ENCODE measurements at places on chromosomes 6 and 20.

GRCh38 chr6:16849280-16849987 lies 88.2 kb upstream of the ATXN1 start:
- DNase-seq: no peak

DNA sequence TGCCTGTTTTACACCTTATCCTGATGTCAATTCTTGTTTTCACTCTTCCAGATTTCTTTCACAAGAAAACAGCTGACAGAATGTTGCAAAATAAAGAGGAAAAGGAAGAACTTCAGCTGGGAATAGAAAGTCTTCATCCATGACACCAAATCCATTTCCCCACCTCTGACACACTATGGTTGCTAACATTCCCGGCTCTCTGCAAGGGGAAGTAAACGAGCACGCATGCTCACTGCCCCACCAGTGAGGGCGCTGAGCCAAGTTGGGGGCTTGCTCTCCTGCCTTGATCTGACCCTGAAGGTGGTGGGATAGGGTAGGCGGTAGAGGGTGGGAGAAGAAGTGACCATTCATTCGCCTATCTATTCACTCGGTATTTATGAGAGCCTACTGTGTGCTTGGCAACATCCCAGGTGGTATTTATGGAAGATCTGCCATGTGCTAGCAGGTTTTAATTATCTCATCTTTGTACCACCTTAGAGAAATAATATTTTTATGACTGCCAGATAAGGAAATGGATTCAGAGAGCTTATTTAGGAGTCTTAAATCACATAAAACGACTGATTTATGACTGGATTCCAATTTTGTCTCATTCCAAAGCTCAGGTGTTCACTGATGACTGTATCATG lies 206.2 kb downstream of the FOXC1 start:
- DNase-seq: no peak

DNA sequence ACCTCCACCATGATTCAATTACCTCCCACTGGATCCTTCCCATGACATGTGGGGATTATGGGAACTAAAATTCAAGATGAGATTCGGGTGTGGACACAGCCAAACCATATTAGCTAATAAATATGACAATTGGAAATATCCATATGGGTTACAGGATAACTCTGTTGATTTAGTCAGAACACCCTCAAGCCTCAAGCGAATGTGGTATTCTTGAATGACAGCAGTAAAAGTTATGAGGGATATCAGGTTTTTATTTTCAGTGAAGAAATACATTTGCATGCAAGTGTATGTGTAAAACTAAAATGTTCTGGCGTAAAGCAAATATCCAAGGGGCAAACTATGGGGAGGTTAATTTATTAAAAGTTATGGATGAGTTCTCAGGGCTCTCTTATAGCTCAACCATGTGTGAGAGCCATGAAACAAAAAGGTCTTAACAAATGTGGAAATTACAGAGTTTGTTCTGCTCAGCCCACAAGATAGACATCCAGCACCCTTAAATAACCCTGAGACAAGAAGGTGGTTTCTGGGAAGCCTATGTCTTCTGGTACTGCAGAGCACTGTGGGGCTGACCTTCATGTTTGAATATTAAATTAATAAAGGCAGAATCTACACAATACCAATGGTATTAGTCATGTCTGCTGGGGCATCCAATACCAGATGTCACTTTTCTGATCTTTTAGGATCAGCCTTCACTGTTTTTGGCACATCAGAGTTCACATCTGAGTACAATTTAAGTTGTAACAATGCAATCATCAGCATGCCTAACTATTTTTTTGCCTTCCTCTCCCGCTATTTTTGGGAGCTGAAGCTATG lies 370.5 kb upstream of the RSPO3 start:
- no peak for DNase-seq

DNA sequence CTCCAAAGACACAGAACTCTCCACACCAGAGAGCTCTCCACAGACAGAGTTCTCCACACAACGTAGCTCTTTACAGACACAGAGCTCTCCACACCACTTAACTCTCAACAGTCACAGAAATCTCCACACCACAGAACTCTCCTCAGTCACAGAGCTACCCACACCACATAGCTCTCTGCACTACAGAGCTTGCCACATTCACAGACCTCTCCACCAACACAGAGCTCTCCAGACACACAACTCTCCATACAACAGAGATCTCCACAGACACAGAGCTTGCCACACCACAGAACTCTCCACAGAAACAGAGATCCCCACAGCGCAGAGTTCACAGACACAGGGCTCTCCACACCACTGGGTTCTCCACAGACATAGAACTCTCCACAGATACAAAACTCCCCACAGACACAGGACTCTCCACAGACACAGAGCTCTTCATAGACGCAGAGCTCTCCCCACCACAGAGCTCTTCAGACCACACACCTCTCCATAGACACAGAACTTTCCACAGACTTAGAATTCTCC lies 52.5 kb downstream of the ERMARD start:
- no peak for DNase-seq

- DNase-seq: no peak
Observed at GRCh38 chr6:148819852-148820251, 73.0 kb downstream of the UST start.

DNA sequence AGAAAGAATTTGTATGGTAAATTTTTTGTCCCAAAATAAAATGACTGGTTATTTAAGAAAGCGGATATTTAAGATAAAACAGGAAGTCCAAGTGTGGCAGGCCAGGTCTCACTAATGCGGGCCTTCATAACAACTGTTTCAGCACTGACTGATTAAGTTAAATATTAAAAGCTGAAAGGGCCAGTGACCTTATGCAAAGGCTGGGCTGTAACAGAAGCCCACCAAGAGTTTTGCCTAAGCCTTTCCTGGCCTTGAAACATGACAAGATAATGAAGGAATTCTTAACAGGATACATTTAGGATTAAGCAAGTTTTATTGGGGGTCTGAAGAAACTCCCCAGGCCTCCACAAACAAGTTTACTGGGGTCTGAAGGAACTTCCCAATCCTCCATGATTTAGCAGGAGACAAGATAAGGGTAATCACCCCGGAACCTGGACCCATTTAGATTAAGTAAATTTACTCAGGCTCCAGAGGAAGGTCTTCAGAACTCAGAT lies 36.3 kb downstream of the ZNF133 start:
- no peak for DNase-seq

- DNase-seq: no peak
Observed at GRCh38 chr20:47805951-47806350, 20.7 kb upstream of the SULF2 start.

DNA sequence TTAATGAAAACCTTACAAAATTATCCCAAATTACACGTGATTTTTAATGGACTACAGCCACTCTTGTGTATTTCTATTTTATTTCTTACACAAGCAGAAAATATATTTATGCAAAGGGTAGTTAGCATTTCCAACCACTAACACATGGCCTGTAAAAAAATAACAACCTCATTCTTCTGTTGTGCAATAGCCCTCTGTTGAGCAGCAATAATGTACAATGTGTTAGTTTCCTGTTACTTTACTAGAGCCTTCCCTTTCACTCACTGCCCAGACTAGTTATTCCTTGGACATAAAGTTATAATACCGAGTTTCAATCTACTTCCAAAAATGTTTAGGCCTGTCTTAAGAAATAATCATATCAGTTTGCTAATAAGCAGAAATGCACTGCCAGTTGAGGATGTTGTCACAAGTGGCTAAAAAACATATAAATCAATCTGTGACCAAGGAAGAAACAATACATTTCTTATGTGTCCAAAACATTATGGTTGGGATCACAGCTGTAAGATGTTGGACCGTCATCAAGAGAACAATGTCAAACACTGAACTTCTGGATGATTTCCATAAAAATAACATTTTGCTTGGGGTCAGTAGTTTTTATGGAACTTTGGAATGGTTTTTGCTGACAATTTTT lies 73.6 kb upstream of the RNF146 start:
- no peak for DNase-seq

- no peak for DNase-seq
Observed at GRCh38 chr20:5825130-5825719, 75.0 kb downstream of the SHLD1 start.

DNA sequence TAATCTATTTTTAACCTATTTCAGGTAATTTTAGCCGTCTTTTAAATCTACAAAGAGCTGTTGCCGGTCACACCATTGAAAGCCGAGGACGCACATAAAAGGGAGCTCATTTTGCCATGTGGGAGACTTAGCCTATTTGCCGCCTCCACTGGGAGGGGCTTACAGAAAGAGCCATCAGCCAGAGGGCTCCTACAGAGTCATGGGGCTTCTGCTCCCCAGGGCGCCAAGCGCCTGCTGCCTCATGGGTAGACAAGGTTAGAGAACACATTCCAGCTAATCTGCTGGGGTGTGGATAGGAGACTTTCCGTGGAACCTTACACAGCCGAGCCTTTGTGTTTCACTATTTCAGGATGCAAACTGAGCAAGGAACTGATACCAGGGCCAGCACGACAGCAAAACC lies 12.6 kb downstream of the PCMTD2 start:
- no peak for DNase-seq

DNA sequence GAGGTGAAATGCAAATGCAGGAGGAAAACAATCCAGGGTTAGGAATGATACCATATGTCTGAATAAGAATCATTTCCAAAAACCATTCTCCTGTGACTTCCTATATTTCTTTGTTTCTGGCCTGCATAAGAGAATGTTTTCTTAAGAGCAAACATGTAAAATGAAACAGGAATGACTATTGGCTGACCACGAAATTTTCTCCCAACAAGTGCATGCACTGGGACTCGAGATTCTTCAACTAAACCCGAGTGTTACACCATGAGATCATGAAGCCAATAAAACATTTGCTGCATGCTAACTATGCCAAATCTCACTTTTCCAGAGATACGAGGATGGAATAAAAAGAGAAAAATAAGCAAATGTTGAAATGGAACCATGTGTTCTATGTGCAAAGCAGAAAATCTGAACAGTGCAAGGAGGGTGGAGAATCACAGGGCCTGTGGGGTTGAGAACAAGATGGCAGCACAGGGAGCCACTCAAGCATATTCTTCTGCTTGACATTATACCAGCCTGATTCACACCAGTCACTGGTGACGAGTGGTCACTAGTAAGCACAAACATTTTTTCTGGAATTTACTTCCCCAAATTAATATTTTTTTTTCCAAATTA lies 212.2 kb upstream of the FOXA2 start:
- no peak for DNase-seq

DNA sequence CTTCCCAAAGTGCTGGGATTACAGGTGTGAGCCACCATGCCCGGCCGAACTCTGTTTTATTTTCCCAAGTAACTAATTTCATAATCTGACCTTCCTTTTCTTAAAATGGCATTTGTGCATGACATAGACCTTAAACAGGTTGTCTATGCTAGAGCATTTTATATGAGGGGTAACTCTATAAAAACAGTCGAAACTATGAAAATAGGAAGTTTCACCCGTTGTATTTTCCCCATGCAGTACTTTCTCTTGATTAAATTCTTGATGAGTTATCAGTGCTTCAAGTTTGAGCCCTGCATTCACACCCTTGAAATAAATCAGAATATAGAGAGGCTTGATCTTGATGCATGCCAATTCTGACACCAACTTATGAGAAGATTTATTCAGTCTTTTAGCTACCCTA lies 11.7 kb downstream of the TBPL1 start:
- DNase-seq: no peak
